ENCODE measurements at places on chromosomes 3 and 15. TPM values are rescaled to one million over a fixed set of nuclear protein-coding genes. Genes with fewer than 3 reads are reported as not detected.

GRCh38 chr3:155737844-155738460, 6.9 kb downstream of the PLCH1 start:
- no peak for DNase-seq

DNA sequence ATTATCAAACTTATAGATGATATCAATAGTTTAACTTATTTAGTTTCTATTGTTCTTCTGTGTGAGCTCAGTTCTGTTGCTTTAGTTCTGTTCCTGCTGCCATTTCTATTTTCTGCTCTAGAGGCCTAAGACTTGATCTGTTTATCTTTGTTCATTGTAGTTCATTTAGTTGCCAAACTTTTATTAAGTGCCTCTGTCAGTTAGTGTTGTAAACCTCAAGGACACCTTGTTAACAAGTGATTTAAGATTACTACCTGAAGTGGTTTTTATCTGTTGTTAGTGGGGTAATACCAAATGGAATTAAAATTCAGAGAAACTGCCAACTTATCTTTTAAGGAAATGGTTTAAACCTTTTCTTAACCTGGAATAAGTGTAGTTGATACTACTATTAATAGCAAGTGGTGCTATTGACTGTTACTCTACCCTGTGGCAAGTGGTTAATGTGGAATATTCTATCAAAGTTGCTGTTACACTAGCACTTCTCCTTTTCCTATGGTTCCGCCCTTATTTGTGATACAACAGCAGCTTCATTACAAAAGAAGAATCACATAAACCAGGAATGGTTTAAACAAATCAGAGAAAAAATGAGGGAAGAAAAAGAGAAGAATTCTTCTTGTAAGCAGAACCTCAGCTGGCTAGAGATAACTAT, 500.6 kb upstream of the GOLIM4 start:
- no peak for DNase-seq

DNA sequence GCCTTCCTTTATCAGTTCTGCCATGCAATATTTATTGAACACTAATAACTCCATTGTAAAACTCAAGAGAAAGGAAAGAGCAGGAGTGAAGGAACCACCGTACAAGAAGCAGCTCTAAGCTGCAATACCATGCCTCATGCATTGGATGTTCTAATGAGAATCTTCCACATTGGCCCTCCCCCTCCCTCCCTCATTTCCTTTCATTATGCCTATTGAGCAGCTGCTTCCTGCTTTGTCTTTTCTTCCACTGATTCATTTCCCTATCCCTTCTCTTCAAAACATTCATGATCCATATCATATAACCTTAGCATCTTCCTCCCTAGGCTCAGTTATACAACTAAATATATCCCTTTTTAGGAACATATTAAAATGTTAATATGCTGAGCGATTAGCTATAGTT, 698.7 kb upstream of the GOLIM4 start:
- no peak for DNase-seq

DNA sequence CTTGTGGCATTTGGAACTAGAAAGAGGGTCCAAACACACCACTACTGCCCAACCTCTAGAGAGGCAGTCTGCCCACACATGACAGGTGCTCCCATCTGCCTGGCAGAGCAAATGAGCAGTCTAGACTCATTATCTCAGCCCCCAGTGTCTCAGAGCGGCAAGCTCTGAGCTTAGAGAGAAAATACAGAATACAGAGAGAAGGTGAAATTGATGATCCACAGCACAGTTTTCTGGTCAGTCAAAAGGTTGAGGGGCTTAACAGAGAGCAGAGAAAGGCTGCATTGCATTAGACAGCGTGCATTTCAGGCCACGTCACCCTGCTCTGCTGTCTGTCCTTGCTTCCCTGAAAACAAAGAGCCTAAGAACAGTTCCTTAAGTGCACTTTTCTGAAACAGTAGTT, 135.1 kb downstream of the KCNMB2 start:
- no peak for DNase-seq

DNA sequence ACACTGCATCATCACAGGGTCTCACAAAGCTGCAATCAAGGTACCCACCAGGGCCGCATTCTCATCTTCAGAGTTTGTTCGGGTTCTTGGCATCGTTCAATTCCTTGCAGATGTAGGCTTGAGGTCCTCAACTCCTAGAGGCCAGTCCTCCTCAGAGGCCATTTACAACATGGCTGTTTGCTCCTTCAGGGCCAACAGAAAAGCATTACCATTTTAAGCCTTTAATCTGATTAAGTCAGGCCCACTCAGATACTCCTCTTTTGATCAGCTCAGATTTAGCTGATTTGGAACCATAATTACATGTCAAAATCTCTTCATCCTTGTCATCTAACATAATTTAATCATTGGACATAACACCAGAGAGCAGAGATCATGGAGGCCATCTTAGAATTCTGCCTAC, 55.4 kb downstream of the BFSP2 start:
- no peak for DNase-seq

DNA sequence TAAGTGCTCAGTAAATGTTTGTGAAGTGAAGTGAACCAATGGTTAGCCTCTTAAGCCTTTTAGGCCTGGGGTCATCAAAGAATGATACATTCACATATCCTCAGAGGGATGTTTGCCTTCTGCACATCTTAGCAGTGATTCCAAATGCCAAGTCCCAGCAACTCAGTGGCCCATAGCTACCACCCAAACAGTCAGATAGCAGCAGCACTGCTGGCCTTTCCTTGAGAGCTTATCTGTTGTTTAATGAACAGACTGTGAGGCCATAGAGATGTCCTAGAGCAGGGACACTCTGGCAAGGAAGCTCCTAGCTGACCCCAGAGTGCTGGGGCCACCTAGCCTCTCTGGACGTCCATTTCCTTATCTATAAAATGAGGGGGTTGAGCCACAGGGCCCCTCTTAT, 86.8 kb downstream of the CYP19A1 start:
- no peak for DNase-seq

- DNase-seq: no peak
Measured at GRCh38 chr3:65938676-65939075, 100.0 kb downstream of the MAGI1 start.

GRCh38 chr3:13141991-13142412, 68.8 kb upstream of the IQSEC1 start:
- DNase-seq: peak; percentile 27

DNA sequence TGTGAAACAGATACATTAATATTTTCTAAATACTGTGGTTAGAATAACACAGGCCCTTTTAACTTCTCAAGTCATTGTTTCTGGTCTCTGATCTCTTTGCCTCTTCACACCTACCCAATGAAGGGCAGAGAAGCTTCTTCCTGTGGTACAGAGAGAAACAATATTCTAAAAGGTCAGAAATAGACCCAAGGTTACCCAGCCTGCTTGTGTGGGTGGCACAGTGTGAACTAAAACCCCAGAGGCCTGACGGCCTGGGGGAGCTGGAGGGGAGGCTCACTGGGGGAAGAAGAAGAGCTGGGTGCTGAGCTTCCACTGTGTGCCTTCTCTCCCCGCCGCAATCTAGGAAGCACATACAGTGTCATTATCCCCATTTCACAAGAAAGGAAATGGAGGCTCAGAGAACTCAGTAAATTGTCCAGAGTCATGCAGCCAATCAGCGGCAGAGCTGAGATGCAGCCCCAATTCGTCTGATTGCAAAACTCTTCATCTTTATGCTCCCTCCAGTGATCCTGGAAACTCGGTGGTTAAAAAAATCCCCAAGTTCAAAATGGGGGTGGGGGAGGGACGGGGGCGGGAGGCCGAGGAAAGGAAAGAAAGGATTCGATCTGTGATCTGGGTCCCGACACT, 64.1 kb upstream of the HEG1 start:
- no peak for DNase-seq

GRCh38 chr3:70754314-70754713, 441.9 kb upstream of the MDFIC2 start:
- peak; percentile 53 for DNase-seq

- DNase-seq: no peak
Measured at GRCh38 chr15:88835119-88835518, 31.9 kb downstream of the ACAN start.

DNA sequence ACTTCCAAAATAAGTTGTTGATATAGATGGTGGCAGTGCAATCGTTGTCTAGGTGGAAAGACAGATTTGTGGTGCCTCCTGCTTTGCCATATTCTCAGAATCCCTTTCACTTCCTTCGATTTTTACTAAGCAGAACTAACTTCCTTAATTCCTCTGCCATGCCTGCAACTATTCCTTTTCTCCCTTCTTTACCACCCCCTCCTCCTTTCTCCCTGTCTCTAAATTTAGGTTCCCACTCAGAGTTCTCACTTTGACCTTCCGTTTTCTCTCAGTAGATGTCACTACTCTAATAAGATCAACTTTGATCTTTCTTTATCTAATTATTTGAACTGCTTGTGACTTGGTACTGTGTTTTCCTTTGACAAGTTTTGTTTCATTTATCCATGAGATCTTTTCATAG, 351.2 kb downstream of the LPP start:
- no peak for DNase-seq

ISLR gene
- total RNA-seq: 0.53 TPM

CYP1A2 gene
- total RNA-seq: not detected

CFAP100 gene
- total RNA-seq: not detected

SLC12A1 gene
- total RNA-seq: not detected

FANCD2OS gene
- not detected for total RNA-seq

CFAP20DC gene
- total RNA-seq: 6.8 TPM
